Hematopoietic multipotent progenitor cell treated with erythropoietin and hydrocortisone succinate and interleukin-3 and kit ligand, for 8 days (in vitro differentiated cells): ENCODE measurements at places on chromosomes 7 and 10.

DNA sequence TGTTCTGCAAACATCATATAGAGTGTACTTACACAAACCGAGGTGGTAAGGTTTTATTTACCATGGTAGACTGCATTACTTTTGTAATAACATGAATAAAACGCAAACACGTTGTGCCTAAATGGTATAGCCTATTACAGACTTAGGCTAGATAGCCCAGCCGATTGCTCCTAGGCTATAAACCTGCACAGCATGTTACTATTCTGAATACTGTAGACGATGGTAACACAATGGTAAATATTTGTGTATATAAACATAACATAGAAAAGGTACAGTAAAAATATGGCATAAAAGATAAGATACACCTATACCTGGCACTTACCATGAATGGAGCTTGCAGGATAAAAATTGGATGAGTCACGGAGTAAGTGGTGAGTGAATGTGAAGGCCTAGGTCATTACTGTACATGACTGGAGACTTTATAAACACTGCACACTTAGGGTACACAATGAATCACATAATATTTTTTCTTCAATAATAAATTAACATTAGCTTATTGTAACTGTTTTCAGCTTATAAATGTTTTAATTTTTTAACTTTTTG lies 16.3 kb downstream of the AKR1D1 start:
- DNase-seq, result no peak

DNA sequence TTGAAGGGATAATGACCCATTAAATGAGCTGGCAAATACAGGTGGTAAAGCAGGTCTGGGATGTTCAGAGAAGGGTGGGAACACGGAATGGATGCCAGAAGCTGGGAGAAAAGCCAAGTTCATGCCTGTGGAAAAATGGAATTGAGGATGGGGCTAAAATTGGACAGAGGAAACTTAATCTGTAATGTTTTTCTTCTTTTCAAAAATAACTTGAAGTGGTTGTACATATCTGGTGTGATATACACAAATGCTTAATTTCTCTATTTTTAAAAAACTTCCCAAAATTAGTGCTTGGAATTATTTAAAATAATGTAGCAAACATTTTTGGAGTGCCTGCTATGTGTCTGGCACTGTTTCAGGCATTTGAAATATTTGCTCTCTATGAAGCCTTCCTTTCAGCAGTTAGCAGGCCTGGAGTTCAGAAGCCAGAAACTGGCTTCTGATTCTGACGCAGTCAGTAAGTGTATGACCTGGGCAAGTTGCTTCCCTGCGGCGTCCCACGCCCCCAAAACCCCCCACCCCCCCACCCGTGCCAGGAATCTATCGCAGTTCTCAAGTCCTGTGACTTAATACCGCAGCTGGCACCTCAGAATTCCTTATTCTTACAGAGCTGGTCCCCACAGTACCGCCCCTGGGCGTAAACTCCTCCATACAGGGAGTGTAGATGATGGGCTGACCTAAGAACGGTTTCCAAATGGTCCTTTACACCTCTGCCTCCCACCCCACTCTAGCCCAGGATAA lies 828 bp upstream of the MALSU1 start:
- no peak for DNase-seq

DNA sequence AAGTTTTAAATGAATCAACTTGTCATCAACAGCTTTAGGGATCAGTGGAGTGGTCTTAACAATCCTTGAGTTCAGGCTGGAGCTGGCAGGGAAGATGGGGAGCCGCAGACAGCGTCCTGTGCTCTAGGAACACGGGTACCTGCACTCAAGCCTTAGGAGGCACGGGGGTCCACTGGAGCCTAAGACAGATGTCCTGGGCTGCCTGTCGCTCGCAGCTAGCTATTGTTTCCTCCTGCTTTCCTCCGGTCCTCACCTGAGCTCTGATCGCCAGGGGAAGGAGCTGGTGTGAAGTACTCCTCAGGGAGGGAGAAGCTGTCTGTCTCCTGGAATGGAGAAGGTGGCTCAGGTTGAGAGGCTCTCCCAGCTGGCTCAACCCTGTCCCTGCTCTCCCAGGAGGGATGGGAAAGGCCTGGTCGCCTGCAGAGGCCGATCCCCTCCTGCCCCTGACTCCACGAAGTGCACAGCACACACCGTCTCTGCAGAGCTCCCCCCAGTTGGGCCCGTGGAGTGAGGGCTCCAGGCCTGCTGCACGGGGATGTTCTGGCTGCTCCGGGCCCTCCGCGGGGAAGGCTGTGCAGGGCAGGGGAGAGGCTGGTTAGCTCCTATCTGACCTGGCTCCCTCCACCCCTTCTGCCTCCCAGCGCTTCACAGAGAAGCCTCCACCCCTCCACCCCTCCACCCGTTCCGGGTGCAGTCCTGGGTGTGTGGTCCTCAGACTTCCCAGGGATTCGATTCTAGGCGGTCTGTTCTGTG lies 14.5 kb upstream of the PYROXD2 start:
- DNase-seq, result no peak

DNA sequence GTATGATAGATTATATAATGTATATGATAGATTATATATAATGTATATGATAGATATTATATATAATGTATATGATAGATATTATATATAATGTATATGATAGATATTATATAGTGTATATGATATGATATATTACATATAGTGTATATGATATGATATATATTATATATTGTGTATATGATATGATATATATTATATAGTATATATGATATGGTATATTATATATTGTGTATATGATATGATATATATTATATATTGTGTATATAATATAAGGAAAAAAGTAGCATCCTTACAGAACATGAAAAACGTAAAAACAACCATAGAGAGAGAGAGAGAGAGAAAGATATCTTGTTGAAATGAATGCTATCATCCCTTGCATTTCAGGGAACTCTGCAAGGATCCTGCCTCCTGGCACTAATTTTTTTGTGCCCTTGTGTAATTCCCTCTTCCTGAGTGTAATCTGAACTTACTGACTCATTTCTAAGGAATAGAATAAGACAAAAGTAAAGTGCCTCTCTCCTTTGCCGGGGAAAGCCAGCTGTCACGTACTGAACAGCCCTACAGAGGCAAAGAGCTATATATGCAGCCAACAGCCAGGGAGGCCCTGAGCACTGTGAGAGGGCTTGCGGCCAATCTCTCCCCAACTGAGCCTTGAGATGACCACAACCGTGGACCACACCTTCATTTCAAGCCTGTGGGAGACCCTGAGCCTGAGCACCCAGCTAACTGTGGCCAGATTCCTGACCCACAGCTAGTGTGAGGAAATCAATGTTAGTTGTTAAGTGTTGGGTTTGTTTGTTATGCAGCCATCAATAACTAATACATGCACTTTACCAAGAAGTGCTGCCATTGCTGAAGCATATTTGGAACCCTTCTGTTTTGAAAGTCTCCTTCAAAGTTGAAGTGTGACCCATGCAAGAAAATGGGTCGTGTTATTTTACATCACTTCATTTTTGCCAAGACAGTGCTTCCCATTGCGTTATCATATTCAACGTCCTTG lies 61.1 kb upstream of the EZH2 start:
- no peak for DNase-seq

GRCh38 chr10:84698989-84699388 lies 370.6 kb downstream of the CCSER2 start:
- DNase-seq, result no peak

- no peak for DNase-seq
Observed at GRCh38 chr10:2118201-2118600, 380.9 kb upstream of the ADARB2 start.

DNA sequence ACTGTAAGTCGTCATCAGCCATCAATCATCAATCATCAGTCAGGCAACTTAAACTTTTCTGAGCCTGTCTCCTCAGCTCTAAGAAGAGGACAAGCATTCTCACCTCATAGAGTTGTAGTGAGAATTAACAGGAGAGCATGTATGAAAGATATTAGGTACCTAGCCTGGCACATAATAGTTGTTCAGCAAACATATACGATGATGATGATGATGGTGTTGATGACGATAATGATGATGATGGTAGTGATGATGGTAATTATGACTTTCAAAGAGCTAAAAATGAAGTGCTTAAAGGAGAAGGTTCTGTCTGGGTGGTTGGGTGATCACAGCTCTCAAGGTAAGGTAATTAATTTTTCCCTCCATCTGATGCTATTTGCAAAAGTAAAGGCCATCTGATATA lies 55.1 kb upstream of the ADRB1 start:
- no peak for DNase-seq

GRCh38 chr7:138527746-138528223 lies 67.7 kb downstream of the TRIM24 start:
- peak; percentile 95 for DNase-seq

GRCh38 chr7:88437132-88437531 lies 130.4 kb upstream of the STEAP4 start:
- no peak for DNase-seq

DNA sequence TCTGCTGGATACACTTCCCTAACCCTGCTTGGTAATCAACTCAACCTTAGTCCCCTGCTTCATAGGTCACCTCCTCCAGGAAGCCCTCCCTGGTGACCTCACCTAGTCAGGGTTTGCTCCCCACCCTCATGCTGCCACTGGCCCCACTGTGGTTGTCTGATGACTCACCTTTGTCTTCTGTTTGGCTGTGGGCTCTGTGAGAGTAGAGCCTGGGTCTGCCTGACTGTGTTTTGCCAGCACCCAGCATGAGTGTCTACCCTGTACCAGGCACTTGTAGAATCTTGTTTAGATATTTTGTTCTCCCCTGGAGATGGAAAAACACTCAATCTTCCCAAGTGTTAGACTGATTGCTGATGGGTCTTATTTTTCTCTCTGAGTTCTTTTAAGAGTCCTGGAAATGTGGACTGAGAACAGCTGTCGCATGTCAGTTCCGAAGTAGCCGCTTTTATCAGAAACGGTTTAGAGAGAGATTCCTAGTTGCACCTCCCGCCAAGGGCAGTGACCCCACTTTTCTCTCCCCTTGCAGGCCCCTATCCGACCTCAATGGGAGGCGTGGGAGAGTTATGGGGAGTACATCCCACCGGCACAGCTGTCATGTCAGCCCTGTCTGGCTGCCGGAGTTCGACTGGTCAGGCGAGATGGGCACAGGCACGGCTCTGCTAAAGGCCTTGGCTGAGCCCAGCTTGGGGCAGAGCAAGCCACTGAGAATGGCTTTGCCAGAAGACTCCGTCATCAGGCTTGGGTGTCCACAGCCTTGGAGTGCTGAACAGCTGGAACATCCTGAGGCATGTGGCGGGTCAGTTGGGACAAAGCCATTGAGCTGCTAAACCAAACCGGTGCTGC lies 134.3 kb downstream of the GRK5 start:
- DNase-seq, result no peak

DNA sequence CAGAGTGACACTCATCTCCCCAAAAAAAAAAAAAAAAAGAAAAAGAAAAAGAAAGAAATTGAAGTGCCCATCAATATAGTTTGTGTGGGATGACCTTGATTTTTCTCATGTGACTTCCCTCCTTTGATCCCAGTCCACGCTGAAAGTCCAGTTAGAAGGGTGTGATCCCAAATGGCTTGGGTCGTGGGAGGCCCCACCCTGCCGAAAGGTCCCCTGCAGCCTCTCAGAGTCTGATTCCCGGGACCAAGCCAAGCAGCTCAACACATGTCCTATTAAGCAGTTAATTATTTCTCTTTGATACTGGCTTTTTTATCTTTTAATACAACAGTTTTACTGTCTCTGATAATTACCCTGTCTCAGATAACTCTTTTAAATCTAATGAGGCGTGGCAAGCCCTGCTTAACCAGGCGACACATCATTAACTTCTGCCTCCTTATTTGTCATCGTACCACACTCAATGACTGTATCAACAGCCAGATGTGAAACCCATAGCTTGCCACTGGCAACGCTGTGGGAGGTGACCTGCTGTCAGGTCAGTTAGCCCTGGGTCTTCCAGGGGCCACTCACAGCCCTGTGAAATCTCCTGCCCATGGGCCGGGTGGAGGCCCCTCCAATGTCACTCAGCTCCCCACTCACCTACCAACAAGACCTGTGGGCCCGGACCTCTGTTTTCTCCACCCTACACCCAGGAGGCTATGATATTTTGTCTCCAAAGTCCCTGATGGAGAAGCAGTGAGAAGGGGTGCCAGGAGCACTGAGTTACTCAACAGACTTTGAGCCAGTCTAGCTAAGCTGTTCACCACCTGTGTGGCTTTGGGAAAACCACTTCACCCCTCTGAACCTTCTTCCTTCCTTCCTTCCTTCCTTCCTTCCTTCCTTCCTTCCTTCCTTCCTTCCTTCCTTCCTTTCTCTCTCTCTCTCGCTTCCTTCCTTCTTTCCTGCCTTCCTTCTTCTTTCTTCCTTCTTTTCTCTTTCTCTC lies 110.0 kb upstream of the SFMBT2 start:
- DNase-seq, result no peak

DNA sequence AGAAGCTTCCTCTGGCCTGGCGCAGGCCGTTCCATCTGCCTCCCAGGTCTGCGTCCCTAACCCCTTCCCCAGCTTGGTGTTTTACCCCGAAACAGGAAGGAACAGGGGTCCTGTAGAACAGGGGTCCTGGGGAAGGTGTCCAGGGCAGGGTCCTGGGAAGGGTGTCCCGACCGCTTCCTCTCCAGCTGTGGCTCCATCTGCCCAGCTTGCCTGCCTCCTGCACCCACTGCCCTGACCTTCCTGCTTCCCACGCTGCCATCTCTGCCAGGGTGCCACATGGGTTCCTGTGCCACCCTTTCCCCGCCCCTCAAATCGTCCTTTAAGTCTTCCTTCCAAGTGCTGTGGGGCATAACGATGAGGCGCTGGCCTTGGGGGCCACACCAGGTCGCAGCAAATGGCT lies 32.4 kb downstream of the WDR86 start:
- no peak for DNase-seq

GRCh38 chr7:32561613-32562012 lies 66.3 kb downstream of the AVL9 start:
- DNase-seq, result no peak

- DNase-seq, result no peak
Observed at GRCh38 chr10:114412907-114413797, 8.8 kb upstream of the AFAP1L2 start.

DNA sequence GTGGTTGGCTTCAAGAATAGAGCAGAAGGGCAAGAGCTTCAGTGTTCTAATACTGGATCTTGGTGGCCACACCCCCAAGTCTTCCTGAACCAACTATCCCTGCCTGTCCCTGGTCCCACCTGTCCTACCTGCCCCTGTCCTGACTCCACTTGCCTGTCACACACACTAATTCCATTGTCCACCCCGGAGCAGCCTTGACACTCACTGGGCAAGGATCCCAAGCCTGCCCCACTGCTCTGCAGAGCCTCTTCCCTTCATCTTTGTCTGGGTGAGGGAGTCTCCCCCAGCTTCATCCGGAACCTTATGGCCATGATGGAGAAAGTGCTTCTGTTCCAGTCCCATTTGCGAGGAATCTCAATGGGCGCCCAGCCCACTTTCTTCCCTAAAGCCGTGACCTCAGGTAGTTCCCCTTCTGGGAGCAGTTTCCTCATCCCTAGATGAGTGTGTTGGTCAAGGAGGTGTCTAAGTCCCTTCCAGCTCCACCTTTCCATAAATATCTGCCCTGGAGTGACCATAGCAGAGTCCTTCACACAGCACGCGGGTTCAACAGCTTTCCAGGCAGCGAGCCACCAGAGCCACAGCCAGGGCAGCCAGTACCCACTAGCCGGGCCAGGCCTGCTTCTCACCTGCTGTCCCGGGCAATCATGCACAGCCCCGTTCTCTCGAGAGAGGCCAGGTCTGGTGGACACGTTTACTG lies 61.5 kb downstream of the VIPR2 start:
- DNase-seq, result no peak

- DNase-seq, result peak; percentile 26
Observed at GRCh38 chr7:151025924-151026671, 1.8 kb upstream of the ATG9B start.

- DNase-seq, result no peak
Observed at GRCh38 chr7:140714331-140715040, 18.0 kb downstream of the NDUFB2 start.
